ENCODE measurements at places on chromosomes 12 and 14.

DNA sequence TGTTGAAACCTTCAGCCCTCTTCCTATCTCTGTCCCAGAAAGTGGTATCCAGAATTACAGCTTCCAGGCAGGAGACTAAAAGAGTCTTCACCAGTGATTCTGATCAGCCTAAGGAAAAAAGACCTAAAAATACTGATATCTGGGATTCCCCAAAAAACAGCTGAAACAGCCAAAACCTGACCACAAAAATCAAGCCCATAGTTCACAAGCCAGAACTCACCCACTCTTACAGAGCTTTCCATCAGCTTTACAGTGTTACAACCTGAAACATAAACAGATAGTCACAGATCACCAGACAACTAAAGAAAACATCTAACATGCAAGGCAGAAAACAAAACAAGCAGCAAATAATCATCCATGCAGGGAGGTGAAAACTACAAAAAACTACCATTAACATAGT lies 26.0 kb upstream of the TSPAN8 start:
- DNase-seq, result no peak

- DNase-seq, result no peak
Measured at GRCh38 chr12:84730561-84731162, 181.9 kb downstream of the SLC6A15 start.

DNA sequence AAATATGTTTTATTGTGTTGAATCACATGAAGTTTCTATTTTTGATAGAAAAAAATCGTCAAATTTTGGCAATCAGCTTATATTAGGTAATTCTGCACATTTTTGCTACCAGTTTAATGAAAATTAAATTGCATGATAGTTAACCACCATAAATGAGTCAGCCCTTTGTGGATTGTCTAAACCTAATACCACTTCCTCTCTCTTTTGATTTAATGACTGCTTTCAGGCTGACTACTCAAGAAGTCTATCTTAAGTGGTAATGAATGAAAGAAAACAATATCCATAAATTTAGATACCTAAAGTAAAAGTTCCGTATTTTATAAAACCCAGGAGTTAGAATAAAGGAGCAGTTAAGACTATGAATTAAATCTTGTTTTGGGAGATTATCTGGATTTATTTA lies 450.5 kb downstream of the TMEM117 start:
- no peak for DNase-seq

GRCh38 chr12:25156061-25156460 lies 38.9 kb downstream of the DNAI7 start:
- no peak for DNase-seq

GRCh38 chr12:62728741-62729140 lies 206.2 kb downstream of the PPM1H start:
- no peak for DNase-seq

DNA sequence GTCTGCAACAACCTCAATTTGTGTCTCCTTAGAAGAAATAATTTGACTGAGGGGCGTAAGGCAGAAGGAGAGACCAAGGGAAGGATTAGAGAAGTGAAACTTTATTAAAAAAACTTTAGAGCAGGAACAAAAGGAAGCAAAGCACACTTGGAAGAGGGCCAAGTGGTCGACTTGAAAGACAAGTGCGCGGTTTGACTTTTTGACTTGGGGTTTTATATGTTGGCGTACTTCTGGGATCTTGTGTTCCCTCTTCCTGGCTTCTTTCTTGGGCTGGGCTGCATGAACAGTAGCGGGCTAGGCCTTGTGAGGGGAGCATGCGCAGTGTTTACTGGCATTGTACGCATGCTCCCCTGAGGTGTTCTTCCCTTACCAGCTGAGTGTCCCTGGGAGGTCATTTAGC lies 369.3 kb upstream of the DCN start:
- DNase-seq, result no peak

- DNase-seq, result no peak
Measured at GRCh38 chr12:16472631-16473030, 125.2 kb downstream of the MGST1 start.

DNA sequence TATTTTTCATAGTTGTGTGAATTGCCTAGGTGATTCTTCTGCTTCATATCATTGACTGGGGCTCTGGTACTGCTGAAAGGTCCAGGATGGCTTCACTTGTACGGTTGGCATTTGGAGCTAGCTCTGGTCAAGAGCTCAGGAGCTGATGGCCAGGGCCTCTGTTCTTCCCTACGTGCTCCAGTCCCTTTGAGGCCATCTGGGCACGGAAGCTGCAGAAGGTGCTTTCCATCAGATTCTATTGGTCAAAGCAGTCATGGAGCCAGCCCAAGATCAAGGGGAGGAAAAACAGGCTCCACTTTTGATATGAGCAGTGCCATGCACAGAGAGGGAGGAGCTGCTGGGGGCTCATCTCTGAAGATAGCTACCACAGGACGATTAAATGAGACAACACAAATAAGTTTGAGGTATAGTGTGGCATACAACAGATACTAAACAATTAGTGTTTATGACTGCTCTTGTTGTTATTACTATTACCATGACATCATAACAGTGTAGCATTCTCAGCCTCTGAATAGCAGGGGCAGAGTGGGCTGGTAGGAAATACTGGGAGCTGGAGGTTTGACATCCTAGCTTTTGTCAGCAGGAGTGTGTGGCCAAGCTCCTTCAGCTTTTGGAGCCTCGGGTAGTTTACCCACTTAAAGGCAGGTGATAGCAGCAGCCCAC lies 10.4 kb downstream of the KRT83 start:
- no peak for DNase-seq

- DNase-seq, result peak; percentile 16
Measured at GRCh38 chr12:27779416-27779919, 565 bp upstream of the KLHL42 start.

GRCh38 chr12:3200814-3201233 lies 123.6 kb downstream of the TSPAN9 start:
- no peak for DNase-seq

- no peak for DNase-seq
Measured at GRCh38 chr14:50008974-50009373, 107.4 kb downstream of the VCPKMT start.

GRCh38 chr12:2268471-2269286 lies 215.9 kb downstream of the CACNA1C start:
- no peak for DNase-seq

DNA sequence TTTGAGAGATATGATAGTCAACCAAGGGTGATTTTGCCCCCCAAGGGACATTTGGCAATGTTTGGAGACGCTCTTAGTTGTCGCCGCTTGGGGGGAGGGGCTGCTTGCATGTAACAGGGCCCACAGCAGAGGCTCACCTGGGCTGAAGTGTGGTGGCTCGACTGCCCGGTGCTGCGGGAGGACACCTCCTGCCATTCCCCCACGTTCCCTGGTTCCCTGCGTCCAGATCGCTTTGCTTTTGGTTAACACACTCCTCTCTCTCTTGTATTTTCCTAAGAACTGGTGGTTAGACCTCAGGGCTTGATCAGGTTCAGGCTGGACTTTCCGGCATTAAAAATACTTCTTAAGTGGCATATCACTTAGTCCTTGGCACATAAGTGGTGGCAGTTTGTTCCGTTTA lies 18.9 kb downstream of the PPP2R5C start:
- no peak for DNase-seq

- no peak for DNase-seq
Measured at GRCh38 chr12:64083285-64084210, 138.5 kb downstream of the KICS2 start.

- no peak for DNase-seq
Measured at GRCh38 chr12:63941166-63941800, 96.8 kb downstream of the SRGAP1 start.

- DNase-seq, result no peak
Measured at GRCh38 chr12:108123402-108123801, 5.7 kb upstream of the WSCD2 start.

GRCh38 chr14:22871224-22872032 lies at the start of gene LRP10:
Gene LRP10 (plus strand): TSS chr14:22871740. CDS start chr14:22872304, 564 bp downstream.
- DNase-seq, result peak; percentile 87

DNA sequence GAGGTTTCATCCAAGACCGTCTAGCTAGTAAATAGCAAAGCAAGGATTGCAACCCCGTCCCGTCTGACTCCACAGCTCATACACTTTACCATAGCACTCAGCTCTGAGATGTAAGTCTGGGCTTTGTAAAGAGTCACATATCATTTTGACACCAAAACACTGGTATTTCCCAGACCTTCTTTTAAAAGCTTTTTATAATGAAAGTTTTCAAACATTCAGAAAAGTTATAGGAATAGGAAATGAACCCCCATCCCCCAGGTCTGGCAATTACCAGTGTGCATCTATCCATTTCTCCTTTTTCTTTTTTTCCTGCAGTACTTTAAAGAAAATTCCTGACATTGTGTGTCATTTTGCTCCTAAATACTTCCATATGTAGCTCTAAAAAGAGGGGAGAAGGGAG lies 183.6 kb upstream of the CCND2 start:
- DNase-seq, result no peak

- DNase-seq, result peak; percentile 23
Measured at GRCh38 chr14:50784683-50785456, 46.1 kb downstream of the NIN start.

GRCh38 chr12:67710582-67710981 lies 62.0 kb downstream of the DYRK2 start:
- DNase-seq, result no peak

GRCh38 chr14:74571441-74571841 lies 40.6 kb downstream of the LTBP2 start:
- DNase-seq, result no peak

GRCh38 chr12:94620621-94621020 lies 29.7 kb downstream of the TMCC3 start:
- no peak for DNase-seq

DNA sequence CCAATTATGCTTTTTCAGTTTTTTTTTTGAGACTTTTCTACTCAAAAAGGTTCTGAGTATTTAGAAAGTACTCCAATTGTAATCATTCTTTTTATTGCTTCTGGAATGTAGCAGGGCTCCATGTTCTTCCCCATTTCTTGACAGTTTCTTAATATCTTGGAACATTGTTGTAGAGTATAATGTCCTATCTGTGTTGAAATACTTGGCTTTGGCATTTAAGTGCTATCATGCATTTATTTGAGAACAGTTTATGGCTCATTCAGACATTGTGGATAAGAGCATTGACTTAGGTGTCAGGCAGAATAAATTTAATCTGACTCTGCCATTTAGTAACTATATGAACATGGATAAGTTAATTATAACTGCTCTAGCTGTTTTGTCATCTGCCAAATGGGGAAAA lies 28.3 kb downstream of the ADIPOR2 start:
- DNase-seq, result no peak

DNA sequence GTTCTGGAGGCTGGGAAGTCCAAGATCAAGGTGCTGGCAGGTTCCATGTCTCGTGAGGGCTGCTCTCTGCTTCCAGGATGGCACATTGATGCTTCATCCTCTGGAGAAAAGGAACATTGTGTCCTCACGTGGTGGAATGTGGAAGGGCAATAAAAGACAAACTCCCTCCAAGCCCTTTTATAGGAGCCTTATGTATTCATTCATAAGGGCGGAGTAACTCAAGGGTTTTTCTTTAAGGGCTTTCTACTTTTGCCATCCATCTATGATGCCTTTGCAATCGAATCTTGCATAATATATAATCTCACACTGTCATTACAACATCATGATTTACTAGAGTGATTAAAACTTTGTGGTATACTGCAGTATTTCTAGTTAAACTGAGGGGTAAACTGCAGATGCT lies 132.7 kb upstream of the DDHD1 start:
- DNase-seq, result no peak

GRCh38 chr12:18798535-18799361 lies 60.8 kb downstream of the CAPZA3 start:
- no peak for DNase-seq

DNA sequence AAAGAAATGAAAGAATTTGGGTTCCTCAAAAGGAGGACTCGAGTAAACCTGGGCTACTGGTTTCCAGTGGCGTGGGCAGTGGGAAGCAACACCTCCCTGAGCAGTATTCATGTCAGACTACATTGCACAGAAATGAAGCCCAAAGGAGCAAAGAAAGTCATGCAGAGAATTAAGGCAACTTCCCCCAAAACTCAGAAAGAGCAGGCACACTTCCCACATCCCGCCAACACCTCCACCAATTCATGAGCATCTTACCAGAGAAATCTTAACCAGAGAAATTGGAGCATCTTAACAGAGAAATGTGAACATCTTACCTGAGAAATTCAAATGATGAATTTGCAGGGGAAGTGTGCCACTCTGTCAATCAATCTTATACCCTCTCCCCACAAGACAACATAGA lies 36.7 kb downstream of the SLC8A3 start:
- DNase-seq, result no peak

- DNase-seq, result no peak
Measured at GRCh38 chr12:5470703-5471102, 38.8 kb downstream of the NTF3 start.

DNA sequence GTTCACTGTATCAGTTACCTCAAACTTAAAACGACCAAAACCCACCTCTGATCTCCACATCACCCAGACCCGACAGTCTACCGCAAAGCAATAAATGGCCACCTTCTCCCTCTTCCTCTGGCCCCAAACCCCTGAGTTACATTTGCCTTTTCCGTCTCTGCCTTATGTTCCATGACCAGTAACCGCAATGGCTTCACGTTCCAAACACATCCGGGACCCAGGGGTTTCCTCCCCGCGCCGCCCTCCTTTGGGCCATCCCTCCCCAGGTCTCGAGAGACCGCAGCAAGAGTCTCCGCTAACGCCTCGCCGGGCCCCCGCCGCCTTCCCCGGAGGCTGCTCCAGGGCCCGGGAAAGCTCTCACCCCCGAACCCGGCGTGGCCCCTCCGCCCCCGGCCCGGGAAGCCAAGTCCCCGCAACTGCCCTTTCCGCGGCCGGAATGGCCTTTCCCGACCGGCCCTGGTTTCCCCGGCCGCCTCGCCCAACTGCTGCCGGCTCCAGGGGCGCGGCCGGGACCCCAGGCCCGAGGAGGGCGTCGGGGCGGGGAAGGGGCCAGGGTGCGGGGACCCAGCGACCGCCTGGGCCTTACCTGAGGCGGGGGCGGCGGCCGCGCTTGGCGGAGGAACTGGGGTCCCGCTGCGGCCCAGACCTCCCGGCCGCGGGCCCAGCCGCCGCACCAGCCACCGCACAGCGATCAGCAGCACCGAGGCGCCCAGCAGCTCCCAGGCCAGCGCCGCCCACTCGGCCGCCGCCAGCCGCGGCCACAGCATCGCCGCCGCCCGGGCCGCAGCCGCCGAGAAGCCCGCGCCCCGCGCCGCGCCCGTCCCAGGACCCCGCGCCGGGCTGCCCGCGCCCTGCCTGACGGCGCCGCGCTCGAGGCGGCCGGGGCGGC lies at the start of gene ANKLE2:
ANKLE2 (minus strand) TSS at position 801 of the 889 bp plus-strand sequence; CDS start at position 767, 34 bp downstream.
- DNase-seq, result peak; percentile 61

DNA sequence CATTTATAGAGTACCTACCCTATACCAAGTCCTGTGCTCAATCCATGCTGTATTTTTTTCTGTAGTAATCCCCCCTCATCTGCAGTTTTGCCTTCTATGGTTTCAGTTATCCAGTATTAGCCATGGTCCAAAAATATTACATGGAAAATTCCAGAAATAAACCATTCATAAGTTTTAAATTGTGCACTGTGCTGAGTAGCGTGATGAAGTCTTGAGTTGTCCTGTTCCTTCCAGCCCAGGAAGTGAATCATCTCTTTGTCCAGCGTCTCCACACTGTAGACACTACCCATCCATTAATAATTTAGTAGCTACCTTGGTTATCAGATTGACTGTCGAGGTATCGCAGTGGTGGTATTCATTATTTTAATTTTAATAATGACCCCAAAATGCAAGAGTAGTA lies 54.2 kb downstream of the SUDS3 start:
- no peak for DNase-seq

GRCh38 chr12:447141-447540 lies 12.6 kb upstream of the B4GALNT3 start:
- no peak for DNase-seq

Measured in CD4-positive, alpha-beta T cell treated with Interleukin-17A for 4 hours (primary cell).